Right ventricle myocardium superior (tissue), 1 donor: ENCODE measurements at places on chromosomes 6 and 20.

- no peak for DNase-seq
Measured at GRCh38 chr20:25848222-25848621, 151.6 kb upstream of the ZNF337 start.

GRCh38 chr6:1481286-1481685, 91.9 kb downstream of the FOXF2 start:
- no peak for DNase-seq

GRCh38 chr20:9613871-9614270, 99.5 kb downstream of the LAMP5 start:
- DNase-seq = no peak

- DNase-seq = no peak
Measured at GRCh38 chr20:8764344-8764962, 304.4 kb upstream of the PLCB4 start.

- no peak for DNase-seq
Measured at GRCh38 chr6:166939345-166939744, 17.0 kb downstream of the RNASET2 start.

DNA sequence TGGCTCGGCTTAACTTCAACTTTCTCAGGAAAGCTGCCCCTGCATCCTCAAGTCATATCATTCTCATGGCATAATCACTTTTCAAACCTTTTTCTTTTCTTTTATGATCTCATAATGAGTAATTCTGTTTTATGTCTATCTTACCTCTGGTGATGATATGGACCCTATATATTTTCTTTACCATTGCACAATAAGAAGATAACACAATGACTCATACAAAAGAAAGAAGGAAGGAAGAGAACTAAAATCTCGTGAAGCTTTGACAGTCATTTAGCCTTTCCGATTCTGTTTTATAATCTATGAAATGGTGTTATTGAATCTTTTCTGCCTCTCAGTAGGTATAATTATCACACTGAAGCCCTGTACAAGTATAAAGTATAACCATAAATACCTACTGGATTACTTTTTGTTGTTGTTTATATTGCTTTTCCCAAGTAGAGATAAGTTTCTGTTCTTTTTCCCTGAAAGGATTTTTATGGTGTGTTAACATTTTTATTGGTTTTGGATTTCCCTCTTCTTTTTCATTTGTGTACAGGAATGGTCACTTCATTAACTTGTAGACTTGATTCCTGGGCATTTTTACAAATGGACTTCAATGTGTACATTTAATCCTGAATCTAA, 300.9 kb downstream of the LAMA2 start:
- no peak for DNase-seq

DNA sequence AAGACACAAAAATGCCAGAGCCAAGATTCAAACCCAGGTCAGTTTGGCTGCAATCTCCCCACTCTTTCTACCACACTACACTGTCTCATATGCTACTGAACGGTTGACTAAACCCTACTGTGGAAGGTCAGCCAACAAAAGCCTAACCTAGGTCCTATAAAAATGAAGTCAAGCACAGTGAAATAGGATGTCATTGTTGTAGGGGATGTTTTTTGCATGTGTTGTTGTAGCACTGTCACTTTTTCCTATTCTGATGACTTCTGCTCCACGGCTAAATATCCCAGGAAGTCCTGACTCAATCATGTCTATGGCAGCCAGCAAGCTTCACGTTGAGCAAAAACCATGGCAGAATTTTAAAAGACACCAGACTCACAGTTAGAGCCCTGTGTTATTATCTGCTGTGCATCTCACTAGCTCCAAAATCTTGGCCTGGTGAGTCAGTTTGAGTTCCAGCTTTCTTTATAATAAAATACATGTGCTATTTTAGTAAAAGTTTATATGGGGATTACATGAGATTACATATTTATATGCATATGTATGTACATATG, 322.1 kb upstream of the NT5E start:
- DNase-seq = no peak

DNA sequence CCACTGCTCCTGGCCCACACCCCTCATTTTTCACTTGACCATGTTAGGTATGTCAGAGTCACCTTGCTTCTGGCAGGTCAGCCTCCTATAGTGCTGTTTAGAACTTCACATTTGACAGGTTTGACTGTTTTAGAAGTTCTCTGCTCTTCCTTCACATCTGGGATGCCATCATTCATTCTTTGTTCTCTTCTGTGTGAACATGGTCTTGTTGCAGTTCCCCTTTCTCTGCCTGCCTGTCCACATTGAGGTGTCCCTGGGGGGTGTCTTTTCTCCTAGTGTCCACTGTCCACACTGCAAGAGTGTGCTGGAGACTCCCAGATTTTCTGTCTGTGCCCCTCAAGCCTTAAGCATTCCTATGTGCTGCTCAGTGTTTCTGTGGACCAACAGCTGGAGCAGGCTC, 89.5 kb downstream of the JARID2 start:
- no peak for DNase-seq

DNA sequence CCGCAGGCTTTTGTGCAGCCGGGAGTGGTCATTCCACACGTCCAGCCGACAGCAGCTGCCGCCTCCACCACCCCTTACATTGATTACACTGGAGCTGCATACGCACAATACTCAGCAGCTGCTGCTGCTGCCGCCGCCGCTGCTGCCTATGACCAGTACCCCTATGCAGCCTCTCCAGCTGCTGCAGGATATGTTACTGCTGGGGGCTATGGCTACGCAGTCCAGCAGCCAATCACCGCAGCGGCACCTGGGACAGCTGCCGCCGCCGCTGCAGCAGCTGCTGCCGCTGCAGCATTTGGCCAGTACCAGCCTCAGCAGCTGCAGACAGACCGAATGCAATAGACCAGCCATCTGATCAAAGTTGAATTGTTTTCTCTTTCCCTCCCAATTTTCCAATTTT, 10.6 kb downstream of the RBM24 start:
- peak; percentile 41 for DNase-seq

GRCh38 chr6:163449076-163449475, 34.6 kb downstream of the QKI start:
- no peak for DNase-seq

DNA sequence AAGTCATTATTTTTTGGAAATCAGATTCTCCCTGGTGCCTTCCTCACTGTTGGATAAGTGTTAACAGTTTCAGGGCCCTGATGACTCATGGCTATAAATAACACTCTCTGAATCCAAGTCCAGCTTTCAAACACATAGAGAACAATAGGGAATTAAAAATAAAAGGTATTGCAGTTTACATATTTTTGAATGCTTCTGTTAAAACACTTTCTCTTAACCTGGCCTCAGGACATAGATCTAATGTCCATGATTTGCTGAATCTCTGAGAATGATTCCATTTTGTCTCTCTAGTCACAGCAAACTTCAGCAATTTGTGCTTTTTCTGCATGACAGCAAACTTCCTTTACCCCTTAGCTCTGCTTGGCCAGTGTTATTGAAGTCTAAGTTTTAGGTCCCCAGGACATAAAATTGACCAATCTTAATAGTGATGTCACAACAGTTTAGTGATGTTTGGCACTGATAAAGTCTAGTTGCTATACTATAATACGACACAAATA, 1192.4 kb upstream of the CITED2 start:
- no peak for DNase-seq

- DNase-seq = no peak
Measured at GRCh38 chr6:1670711-1671462, 61.2 kb downstream of the FOXC1 start.

- no peak for DNase-seq
Measured at GRCh38 chr20:13681248-13682125, 42.8 kb upstream of the TASP1 start.

DNA sequence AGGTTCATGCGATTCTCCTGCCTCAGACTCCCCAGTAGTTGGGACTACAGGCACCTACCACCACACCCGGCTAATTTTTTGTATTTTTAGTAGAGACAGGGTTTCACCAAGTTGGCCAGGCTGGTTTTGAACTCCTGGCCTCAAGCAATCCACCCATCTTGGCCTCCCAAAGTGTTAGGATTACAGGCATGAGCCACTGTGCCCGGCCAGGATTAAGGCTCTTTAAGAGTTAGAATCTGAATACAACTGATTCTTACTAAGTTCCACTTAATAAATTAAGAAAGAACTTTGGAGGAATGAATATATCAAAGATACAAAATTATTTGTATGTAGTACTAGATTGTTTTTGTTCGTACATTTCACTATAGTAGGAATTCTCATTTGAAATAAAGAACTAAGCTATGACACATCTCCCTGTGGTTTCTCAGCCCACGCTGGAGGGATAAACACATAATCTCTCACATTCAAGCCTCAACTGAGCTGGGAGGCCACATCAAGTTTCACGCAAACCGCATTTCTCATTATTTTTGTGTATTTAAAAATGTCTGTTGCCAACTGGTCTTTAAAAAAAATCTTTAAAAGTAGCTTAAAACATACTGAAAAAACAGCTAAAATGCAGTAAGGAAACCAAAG, 34.2 kb downstream of the DTNBP1 start:
- DNase-seq = no peak

GRCh38 chr6:100633096-100633777, 168.5 kb upstream of the SIM1 start:
- no peak for DNase-seq

GRCh38 chr6:169589293-169589692, 112.5 kb downstream of the WDR27 start:
- DNase-seq = no peak

DNA sequence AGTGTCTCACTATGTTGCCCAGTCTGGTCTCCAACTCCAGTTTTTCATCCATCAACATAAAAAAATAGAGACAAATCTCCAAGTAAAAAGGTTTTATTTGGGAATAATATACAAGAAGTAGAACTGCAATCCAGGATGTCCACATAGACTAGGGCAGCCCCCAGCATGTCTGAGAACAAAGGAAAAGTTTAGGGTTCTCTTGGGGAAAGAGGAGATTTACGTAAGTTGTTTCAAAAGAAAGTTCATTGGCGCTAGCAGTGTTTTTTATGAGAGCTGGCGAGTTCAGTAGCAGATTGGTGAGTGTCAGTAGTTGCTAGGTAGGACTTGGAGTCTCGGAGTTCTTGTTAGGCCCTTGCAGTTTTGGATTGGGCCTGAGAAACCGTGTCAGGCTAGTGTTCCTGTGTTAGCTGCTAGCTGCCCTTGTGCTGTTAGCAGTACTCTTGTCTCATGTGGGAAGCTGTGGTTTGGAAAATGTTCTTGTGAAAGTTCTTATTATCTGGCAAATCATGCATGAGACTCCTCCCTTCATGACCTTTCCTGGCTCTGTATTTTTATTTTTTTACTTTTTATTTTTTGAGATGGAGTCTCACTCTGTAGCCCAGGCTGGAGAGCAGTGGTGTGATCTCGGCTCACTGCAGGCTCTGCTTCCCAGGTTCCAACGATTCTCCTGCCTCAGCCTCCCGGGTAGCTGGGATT, 24.7 kb downstream of the TTLL9 start:
- no peak for DNase-seq

- DNase-seq = no peak
Measured at GRCh38 chr6:29652198-29652584, 4.7 kb upstream of the MOG start.

DNA sequence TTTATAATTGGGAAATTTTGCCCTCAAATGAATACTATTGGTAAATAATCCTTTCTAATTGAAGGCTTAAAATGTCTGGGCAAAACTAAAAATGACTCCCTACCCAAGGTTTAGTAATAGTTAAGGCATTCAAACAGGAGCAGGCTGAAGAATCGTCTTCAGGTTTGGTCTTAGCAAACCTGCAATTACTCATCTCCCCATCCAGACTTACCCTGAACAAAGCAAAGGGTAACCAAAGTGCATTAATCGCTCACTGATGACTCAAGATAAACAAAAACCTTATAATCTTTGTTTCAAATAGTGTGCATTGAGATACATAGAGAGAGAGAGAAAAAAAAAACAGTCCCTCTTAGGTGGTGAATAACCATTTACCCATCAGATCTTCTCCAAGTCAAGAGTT, 225.5 kb downstream of the BMP2 start:
- no peak for DNase-seq

GRCh38 chr6:39228111-39228971, 934 bp downstream of the KCNK5 start:
- no peak for DNase-seq

DNA sequence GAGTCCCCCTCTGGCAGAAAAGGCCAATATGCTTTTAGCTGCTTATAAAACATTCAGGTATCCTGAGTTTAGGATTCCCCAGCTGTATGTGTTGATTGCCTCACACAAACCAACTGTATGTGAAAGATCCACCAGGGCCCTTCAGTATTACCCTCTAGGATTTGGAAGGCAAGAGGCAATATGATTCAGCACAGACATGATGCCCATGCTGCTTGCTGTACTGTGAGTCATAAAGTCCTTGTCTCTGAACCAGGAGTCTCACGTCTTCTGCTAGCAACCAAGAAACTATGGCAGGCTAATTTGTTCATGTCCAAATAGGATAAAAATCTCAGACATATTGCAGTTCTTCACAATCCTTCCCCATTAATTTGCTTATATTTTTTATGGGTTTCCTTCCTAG, 789.2 kb upstream of the SLC35B3 start:
- no peak for DNase-seq

DNA sequence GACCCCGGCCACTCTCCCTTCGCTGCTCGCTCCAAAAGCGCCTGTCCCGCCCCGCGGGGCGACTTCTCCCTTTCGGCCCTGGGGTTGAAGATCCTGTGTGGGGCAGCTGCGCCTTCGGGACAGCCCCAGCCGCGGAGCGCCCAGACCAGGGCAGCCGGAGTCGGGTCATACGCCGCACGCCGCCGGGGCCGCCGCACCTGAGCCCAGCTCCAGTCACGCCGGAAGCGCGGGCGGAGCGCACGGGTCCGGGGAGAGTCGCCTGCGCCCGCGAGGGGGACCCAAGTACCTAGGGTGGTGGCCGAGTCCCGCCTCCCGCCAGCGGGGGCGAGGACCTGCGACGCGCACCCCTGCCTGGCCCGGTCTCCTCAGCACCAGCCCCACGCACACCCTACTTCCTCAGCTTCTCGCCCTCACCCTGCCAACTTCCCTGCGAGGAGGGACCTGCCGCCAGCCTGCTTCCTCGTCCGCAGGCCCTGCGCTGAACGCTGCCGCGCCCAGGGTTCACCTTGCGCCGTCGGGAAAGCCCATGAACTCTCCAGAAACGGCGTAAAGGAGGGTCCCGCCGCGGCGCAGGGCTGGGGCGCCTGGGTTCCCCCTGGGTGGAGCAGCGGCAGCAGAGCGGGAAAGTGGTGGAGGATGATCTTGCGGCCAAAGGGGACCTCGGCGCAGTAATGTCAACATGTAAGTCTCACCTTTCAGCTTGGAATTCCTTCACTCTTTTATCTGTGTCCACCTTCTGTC, at the start of gene ADGRG6:
ADGRG6 (plus strand) TSS at position 357 of the 741 bp plus-strand sequence; CDS start at position 680, 323 bp downstream.
- peak; percentile 58 for DNase-seq

DNA sequence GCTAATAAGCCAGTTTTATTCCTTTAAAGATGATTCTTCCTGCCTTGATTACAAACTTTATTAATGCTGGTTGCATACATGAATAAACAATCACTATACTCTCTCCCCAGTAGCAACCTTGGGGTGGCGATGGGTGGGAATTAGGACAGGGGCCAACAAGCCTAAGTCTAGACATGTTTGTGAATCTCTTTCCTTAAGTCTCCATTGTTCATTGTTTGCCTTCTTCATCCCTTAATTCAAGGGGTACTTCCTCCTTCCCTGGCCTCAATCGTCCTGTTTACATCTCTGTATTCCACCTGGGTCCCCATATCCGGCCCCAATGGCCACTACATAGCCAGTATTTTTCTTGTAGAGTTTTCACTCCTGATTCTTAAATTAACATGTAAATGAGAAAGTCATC, 66.0 kb downstream of the ARHGAP18 start:
- DNase-seq = no peak

- DNase-seq = no peak
Measured at GRCh38 chr6:43367245-43367984, 2.0 kb downstream of the ZNF318 start.

GRCh38 chr6:109002882-109003281, 91.8 kb downstream of the SESN1 start:
- DNase-seq = no peak
